Posterior vena cava (tissue), 2 donors: ENCODE measurements at places on chromosomes 4 and X. TPM values are rescaled to one million over a fixed set of nuclear protein-coding genes. Genes with fewer than 3 reads are reported as not detected.

The SPACA5 gene
- total RNA-seq = not detected

DNA sequence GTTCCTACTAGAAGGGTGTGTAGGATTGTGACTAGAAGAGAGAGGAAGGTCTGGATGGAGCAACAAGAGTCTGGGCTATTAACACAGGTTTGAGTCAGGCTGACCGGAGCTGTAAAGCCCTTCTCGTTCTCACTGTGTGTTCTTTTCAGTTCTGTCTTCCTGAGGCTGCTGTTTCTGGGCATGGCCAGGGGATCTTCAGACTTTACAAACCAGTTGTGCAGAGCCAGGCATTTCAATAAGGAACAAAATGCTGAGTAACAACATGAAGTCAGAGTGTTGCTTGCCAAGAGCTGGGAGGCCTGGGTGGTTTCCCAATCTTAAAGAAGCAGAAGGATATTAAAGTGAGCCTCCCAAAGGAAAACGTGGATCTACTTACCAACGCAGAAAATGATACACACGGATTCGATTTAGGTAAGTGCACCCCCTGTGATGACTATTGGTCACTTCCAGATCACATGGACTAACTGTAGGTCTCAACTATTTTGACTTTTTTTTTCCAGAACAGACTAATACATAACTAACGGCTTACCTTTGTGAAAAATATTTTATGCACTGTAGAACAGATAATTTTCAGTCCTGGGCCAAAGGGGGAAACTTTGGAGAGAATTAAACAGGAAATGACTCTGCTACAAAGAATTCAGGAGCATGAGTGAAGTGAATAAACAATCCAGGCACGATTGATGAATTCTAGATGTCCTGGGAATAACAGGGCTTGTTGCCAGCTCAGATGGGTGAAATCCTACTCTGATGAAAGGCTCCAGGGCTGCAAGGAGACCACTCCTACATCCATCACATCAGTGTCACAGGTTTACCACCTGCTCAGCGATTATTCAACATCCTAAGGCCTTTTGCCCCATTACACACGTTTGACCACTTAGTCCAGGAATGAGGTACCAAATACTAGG lies 94.5 kb downstream of the ANXA3 start:
- peak; percentile 93 for DNase-seq

GRCh38 chr4:71237641-71238040 lies 101.2 kb upstream of the SLC4A4 start:
- DNase-seq = no peak

The SH3D19 gene
- 118 TPM for total RNA-seq

- DNase-seq = no peak
Observed at GRCh38 chr4:92988301-92988700, 684.5 kb downstream of the GRID2 start.

The PCYT1B gene
- total RNA-seq = 1.1 TPM

DNA sequence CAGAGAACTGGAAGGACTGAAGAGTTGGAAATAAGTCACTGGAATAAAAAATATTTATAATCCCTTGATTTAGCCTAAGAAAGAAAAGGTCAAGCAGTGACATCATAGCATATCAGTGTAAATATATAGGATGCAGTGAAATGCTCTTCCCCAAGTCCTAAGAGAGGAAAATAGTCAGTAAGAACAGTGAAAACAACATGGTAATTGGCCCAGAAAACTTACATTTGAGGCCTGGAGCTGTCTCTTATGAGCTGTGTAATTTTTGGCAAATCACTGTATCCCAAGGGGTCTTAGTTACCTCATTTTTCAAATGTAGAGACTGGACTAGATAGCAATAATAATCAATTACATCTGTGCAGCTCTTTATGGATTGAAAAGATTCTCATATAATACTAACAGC lies 255.7 kb upstream of the AR start:
- no peak for DNase-seq

DNA sequence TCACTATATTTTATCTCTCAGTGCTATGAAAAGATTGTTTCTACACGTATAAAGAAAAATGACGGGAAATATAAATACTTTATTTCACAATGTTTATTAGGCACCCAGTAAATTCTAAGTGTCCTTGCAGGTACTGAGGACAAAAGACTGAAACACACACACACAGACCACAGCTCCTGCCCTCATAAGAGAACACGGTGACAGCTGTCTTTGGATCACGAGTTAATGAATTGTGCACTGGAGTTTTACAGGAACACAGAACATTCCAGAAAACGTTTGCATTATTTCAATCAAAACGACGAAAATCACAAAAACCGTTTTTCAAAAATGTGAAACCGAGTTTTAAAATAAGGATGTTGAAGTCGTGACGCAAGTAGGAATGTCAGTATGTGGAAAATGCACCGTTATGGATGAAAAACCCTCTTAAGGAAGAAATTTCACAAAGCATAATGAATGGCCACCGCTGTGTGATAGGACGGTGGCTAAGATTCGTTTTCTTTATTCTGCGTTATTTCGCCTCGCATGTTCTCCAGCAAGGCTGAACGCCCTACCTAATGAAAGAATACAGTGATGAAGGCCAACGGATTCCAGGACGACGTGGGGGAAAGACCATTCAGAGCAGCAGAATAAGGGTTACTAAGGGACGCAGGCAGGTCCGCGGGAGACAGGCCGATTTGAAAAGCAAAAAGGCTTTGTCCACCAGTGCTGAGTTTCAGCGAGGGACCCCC lies 24.2 kb downstream of the FAM156A start:
- DNase-seq = no peak

DNA sequence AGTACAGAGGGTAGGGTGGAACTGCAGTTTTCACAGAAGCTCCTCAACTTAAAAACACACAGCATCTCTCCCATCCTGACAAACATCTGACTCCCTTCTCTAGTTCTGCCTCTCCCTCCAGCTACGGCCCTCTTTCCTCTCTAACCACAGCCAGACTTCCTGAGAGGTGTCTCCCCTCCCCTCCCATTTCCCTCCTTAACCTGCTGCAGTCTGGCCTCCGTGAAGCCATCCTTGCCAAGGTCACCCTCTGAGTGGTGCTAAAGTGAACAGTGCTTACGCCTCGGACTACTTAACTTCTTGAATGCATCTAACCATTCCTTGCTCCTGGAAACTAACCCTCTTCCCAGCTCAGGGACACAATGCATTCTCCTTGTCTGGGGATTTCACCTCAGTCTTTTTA lies 53.3 kb downstream of the RTL5 start:
- DNase-seq = no peak

DNA sequence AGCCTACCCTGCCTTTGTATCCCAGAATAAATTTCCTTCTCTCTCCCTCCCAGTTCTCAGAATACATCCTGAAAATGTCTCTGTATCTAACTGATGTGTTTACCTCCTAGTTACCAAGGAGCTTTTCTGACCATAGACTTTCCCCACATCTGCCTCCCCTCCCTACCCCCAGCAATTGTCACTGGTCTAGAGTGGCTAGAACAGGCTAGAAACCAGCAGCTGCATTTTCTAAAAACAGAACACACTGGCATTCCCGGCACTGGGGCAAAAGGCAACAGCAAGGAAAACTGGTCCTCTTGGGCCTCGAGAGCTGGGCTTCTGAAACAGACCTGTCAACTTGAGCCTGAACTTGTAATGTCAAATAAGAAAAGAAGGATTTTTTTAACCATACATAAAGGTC lies 16.4 kb downstream of the TASL start:
- no peak for DNase-seq

The SLC25A31 gene
- not detected for total RNA-seq

The KIT gene
- total RNA-seq = 13.1 TPM

DNA sequence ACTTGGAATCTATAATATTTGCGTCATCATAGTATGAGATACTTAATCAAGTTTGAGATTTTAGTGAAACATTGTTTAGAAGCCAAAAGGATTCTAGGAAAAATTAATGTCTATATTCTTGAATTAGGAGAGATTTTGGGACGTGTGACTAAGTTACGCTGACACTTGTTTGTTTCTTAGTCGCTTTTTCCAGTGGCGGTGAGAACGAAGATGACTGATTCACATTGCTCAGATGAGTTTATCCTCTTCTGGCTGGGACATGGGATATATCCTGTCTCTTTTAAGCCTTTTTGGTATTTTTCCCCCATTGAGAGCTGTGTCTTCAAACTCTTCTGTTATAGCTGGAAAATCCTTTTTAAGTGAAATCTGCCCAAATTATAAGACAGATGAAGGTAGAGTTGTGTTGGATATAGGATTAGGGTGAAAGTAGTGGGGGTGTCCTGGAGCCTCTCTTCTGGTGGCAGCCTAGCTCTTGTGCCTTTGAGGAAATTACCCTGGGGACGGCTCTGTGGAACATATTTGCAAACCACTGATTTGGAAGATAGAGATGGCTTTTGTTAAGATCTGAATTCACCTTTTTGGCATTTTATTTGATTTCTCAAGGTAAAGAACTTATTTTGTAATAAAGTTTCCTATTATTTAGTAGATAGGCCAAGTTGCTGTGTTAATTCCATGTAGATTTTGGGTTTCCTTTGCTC lies 49.7 kb downstream of the HTT start:
- no peak for DNase-seq

DNA sequence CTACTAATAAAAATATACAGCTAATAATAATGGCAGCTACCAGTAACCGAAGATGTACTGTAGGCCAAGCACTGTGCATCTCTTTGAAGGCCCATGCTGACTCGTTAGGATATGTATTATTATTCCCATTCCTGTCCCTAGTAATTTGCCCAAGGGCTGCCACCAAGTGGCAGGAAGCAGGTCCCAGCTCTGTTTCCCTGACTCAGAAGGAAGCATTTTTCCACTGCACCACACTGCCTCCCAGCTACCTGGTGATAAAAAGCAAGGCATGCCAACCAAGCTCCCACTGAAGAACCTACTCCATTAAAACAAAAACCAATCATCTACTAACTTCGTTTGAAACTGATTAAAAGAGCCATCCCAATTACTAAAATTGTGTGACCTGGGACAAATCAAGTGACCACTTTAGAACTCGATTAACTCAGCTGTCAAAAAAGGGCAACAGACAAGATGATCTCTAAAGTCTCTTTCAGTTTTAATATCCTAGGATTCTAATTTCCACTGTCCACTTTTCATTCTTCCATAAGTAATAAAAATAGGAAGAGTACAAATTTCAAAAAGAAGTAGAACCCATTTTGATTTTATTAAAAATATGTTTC lies 24.3 kb upstream of the PGM2 start:
- no peak for DNase-seq

The GPR119 gene
- not detected for total RNA-seq

DNA sequence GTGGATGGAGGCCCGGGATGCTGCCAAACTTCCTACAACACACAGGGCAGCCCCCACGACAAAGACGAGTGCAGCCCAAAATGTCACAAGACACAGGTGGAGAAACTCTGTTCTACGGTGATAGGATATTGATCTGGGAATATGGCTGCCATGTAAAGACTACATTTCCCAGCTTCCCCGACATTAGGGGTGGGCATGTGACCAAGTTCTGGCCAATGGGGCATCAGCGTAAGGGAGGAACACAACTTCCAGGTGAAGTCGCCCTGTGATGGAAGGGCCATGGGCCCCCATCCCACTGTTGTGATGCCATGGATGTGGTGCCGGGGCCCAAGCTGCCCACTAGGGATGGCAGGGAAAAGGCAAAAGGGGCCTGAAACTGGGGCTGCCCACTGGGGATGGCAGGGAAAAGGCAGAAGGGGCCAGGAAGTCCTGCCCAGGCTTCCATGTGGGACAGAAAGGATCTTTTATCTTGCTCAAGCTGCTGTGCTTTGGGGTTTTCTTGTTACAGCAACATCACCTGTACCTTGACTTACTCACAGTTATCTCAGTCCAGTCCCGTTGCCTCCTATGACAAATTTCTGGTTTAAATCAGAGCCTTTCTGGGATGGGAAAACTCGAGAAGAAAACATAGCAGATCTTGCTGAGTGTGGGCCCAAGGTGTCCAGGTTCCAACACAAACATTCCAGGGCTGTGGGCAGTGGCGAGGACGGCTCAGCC lies 9.7 kb upstream of the ADRA2C start:
- DNase-seq = no peak
